ENCODE measurements at places on chromosomes 2 and 18. TPM values are rescaled to one million over a fixed set of nuclear protein-coding genes. Genes with fewer than 3 reads are reported as not detected.

- DNase-seq: no peak
- no peak overlapping the region for H3K27ac ChIP-seq
- H3K4me3 ChIP-seq: no peak overlapping the region
- peaks cover 11% of the 10 kb centered on the region for H3K36me3 ChIP-seq
- H3K27me3 ChIP-seq: no peaks in the 10 kb centered on the region
These were observed 52.6 kb downstream of the COA5 start for GRCh38 chr2:98555696-98556095.

GRCh38 chr2:215269397-215270117, 42.3 kb upstream of the ATIC start:
- H3K4me1 ChIP-seq: no peaks in the 10 kb centered on the region
- H3K27me3 ChIP-seq: 0 out of 3 replicates have a peak, but pooled peaks cover 3% of the 10 kb centered on the region
- H3K4me3 ChIP-seq: no peak overlapping the region
- no peak overlapping the region for H3K27ac ChIP-seq
- peak; percentile 85 for DNase-seq
- no peaks in the 10 kb centered on the region for H3K36me3 ChIP-seq

DNA sequence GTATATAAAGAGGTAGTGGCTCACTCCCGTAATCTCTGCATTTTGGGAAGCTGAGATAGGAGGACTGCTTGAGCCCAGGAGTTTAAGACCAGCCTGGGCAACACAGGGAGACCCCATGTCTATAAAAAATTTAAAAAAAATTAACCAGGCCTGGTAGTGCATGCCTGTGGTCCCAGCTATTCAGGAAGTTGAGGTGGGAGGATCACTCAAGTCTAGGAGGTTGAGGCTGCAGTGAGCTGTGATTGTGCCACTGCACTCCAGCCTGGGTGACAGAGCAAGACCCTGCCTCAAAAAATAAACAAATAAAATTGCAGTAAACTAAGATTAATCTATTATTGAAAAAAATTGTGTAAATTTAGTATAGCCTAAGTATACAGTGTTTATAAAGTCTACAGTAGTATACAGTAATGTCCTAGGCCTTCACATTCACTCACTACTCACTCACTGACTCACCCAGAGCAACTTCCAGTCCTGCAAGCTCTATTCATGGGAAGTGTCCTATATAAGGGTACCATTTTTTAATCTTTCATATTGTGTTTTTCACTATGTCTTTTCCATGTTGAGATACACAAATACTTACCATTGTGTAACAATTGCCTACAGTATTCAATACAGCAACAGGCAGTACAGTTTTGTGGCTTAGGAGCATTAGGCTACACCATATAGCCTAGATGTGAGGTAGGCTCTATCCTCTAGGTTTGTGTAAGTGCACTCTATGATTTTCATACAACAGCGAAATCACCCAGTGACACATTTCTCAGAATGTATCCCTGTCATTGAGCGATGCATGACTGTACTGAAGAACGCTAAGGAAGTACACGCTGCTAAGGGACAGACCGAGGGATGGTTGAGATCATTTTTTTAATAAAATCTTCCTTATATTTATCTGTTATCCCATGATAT, 10.4 kb upstream of the MAP4K3 start:
- H3K27ac ChIP-seq: peak overlapping the region; percentile 45
- H3K4me3 ChIP-seq: no peak overlapping the region
- peaks cover 46% of the 10 kb centered on the region for H3K4me1 ChIP-seq

- H3K36me3 ChIP-seq: no peaks in the 10 kb centered on the region
- DNase-seq: peak; percentile 57
- H3K4me3 ChIP-seq: no peak overlapping the region
- no peak overlapping the region for H3K27ac ChIP-seq
- H3K27me3 ChIP-seq: peaks cover 16% of the 10 kb centered on the region
These were observed 178.6 kb downstream of the ZBTB7C start for GRCh38 chr18:48230467-48231113.

- peaks cover 15% of the 10 kb centered on the region for H3K4me1 ChIP-seq
- H3K4me3 ChIP-seq: no peak overlapping the region
- H3K27me3 ChIP-seq: no peaks in the 10 kb centered on the region
These were observed 38.3 kb downstream of the MRPL33 start for GRCh38 chr2:27809761-27810241.

DNA sequence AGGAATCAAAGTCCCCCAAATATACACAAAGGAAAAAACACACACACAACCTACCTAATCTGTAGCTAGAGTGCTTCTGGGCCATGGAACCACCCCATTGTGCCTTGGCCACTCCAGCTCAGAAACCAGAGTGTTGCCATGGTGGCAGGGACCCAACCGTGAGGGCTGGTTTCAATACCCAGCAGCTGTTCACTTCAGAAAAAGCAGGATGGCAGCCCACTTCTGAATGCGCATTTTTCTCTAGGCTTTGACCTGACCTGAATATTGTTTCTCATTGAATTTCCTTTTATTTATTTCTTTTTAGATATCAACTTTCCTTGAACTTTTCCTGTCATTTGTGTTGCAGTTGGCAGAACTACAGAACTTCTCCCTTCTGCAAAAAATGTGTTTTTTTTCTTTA, 43.0 kb upstream of the EHBP1 start:
- no peaks in the 10 kb centered on the region for H3K36me3 ChIP-seq
- no peaks in the 10 kb centered on the region for H3K27me3 ChIP-seq
- peaks cover 62% of the 10 kb centered on the region for H3K4me1 ChIP-seq
- H3K4me3 ChIP-seq: no peak overlapping the region
- no peak overlapping the region for H3K27ac ChIP-seq
- DNase-seq: no peak

VAPA gene
- polyA plus RNA-seq: 167 TPM

NR4A2 gene
- 0.13 TPM for polyA plus RNA-seq

FN1 gene
- 8,294 TPM for polyA plus RNA-seq

Data from HepG2 (cell line).